A549 treated with CpdA at 1 μM for 4 hours (cell line): ENCODE measurements at places on chromosomes 6 and 20. TPM values are rescaled to one million over a fixed set of nuclear protein-coding genes. Genes with fewer than 3 reads are reported as not detected.

The SCRT2 gene
- not detected in 5 replicates for total RNA-seq

The DEFB132 gene
- not detected in 5 replicates for total RNA-seq

The HLA-DQA2 gene
- total RNA-seq, result not detected in 5 replicates

The CGA gene
- 0.08 to 0.15 TPM in 2 of 5 replicates, not detected in the others for total RNA-seq

The ZNF311 gene
- total RNA-seq, result 0.16 to 0.37 TPM (median 0.22 TPM) in 5 replicates

The GLP1R gene
- not detected in 5 replicates for total RNA-seq

The TRAPPC3L gene
- total RNA-seq, result not detected in 5 replicates

The GSTA2 gene
- not detected in 5 replicates for total RNA-seq

The ID1 gene
- 155 to 284 TPM (median 194 TPM) in 5 replicates for total RNA-seq

The HLA-DQA1 gene
- total RNA-seq, result not detected in 5 replicates

The SEMG1 gene
- not detected in 5 replicates for total RNA-seq

The COL12A1 gene
- 4.6 to 7.0 TPM (median 5.2 TPM) in 5 replicates for total RNA-seq

The PRDM13 gene
- 0.72 to 1.1 TPM (median 1.0 TPM) in 5 replicates for total RNA-seq

The FKBP1C gene
- 1.7 to 2.7 TPM (median 1.9 TPM) in 5 replicates for total RNA-seq

The OXT gene
- not detected in 5 replicates for total RNA-seq

The IL22RA2 gene
- not detected in 5 replicates for total RNA-seq

The ITPR3 gene
- total RNA-seq, result 32.8 to 46.5 TPM (median 37.0 TPM) in 5 replicates

The CLIC5 gene
- not detected in 5 replicates for total RNA-seq

The SLC22A7 gene
- not detected in 5 replicates for total RNA-seq

The BMP7 gene
- 0.32 to 1.0 TPM (median 0.73 TPM) in 5 replicates for total RNA-seq
